ENCODE measurements at places on chromosomes 5 and 9. TPM values are rescaled to one million over a fixed set of nuclear protein-coding genes. Genes with fewer than 3 reads are reported as not detected.

SLC4A9 gene
- not detected for total RNA-seq

PCDHA1 gene
- total RNA-seq: not detected

ADRB2 gene
- 1.9 TPM for total RNA-seq

SLC36A2 gene
- total RNA-seq: not detected

SAXO1 gene
- total RNA-seq: not detected

SLC6A19 gene
- not detected for total RNA-seq
